NCI-H1105 (cell line): ENCODE measurements at places on chromosomes 3 and 15.
A peak's percentile ranks its signal among the peaks of the same experiment; 100 is the strongest.

DNA sequence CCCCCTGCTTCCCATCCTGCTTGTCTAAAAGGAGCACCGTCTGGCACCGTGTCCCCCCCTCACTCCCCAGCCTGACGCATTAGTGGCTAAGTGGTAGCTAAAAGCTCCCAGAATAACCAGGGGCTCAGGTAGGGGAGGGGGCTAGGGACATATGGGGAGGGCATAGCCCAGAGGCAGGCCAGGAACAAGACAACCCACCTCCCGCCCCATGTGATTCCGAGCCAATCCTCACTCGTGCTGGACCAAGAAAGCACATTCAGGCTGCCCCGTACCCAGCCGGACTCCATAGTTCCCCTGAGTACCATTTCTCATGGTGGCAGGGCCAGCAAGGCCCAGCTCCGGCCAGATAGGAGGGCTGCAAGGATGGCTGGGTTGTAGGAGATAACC is 11.5 kb downstream of the SEMA7A start:
- no peak for DNase-seq

- DNase-seq = no peak
Observed at GRCh38 chr3:180265551-180265950, 228.8 kb upstream of the PEX5L start.

- no peak for DNase-seq
Observed at GRCh38 chr3:43287500-43287873, 1.1 kb downstream of the SNRK start.

DNA sequence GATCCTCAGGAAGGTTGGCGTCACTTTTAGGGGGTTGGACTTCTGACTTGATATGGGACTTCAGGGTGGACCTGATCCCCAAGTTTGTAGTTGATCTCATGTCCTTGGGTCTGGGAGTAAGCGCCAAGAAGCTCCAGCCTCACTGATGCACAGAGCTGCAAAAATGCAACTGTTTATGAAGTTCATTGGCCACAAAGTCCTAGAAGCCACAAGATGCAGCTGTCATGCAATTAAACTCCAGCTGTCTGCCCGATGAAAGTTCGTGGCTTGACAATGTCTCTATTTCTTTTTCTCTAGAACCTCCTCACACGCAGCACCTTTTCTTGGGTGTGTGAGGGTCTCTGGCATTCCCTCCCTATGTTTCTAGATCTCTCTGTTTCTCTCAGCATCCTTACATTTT is 9.2 kb upstream of the ACAN start:
- no peak for DNase-seq

DNA sequence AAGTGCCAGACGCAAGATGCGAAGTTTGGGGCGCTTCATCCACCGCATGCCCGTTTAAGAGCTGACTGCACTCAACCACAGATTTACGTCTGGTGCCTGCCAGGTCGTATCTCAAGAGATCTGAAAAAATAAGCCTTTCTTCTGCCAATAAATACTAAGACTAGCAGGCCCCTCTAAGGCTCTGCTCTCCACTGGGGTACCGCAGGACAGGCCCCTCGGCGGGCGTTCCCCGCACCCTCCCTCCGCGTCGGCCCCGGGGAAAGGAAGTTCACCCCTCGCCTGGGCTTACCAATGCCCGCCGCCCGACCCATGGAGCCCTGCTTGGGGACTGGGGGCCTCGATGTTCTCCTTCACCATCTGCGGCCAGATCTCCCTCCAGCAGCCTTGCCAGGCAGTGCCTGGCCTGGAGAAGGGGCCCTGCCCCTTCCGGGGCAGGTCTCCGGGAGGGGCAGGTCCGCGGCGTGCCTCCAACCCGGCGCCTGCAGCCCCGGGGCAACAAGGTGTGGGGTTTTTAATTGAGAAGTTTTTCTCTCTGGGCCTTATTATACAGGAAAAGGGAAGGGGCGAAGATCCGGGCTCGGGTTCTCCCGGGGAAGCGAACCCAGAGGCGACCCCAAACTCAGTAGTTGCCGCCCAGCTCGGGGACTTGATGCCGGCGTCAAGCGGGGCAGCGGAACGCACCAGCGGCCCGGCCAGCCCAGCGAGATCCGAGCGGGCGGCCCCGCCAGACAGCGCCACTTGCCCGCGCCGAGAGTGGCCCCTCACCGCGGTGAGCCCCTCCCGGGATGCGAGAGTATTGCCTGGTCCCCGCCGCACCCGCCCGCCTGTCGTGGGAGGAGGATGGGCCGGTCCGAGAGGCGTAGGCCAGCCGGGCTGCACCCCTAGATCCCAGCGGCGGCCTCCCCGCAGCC is 735 bp downstream of the GOLGA8B start:
- peak; percentile 4 for DNase-seq

DNA sequence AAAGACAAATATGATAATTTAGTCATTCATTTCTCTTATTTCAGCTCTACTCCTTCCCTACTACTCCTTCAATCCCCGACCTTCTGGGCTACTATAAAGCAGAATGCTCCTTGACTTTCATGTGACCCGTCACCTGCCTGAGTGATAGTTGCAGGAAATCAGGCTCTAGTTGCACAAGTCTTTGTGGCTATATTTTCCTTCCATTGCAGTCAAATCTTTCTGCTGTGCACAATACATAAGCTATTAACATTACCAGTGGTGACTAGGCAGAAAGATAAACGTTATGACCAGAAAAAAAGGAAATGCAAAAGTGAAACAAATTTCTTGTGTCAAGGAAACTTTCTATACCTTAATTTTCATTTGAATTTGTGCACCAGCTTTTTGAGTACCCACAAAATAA is 2.3 kb downstream of the SUCNR1 start:
- no peak for DNase-seq
